Left colon (tissue), 2 donors: ENCODE measurements at places on chromosomes 7 and 10. TPM values are rescaled to one million over a fixed set of nuclear protein-coding genes. Genes with fewer than 3 reads are reported as not detected.

DNA sequence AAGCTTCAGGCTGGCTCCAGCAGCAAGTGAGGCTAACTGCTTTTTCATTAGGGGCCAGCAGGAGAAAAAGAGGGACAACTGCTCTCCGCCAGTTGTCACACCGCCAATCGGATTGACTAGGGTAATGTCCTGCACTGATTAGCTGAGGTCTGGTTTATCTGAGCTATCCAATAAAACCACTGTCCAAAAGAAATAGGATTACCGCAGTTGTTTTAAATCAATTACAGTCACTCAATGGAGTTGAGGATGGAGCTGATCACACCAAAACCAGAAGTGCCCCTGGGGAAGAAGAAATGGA, 351.4 kb upstream of the NPVF start:
- DNase-seq = no peak

DNA sequence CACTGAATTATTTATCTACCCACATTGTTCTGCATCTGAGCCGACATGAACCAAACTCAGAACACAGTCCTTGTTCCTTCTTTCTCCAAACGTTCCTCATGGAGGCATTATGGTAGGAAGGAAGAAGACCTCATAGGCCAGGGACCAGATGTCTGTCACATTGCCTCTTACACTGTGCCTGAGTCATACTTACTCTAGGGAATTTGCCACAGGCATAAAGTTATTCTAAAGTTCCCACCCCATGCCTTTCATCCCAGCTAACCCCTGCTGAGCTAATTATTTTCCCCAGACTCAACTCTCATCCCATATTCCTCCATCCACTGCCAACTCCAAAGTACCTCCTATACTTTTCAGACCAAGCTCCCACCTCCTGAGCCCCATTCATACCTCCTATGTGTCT, 21.2 kb downstream of the MAT1A start:
- DNase-seq = no peak

DNA sequence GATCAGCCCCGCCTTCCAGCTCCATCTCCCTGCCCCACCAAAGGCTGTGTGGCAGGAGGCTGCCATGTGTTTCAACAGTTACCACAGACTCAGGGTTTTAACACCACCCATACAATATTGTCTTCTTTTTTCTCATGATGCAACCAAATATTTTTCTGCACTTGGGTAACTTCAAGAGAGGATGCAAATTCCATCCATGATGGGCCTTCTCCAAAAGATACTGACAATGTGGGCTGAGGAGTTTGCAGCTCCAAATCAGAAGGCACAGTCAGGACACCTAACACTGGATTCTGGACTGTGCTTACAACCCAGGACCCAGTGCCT, 347.9 kb downstream of the GRID1 start:
- DNase-seq = no peak

GRCh38 chr7:137909042-137909441, 62.3 kb upstream of the DGKI start:
- no peak for DNase-seq

- DNase-seq = peak; percentile 17
Measured at GRCh38 chr7:155203059-155203881, 94.4 kb upstream of the INSIG1 start.

DNA sequence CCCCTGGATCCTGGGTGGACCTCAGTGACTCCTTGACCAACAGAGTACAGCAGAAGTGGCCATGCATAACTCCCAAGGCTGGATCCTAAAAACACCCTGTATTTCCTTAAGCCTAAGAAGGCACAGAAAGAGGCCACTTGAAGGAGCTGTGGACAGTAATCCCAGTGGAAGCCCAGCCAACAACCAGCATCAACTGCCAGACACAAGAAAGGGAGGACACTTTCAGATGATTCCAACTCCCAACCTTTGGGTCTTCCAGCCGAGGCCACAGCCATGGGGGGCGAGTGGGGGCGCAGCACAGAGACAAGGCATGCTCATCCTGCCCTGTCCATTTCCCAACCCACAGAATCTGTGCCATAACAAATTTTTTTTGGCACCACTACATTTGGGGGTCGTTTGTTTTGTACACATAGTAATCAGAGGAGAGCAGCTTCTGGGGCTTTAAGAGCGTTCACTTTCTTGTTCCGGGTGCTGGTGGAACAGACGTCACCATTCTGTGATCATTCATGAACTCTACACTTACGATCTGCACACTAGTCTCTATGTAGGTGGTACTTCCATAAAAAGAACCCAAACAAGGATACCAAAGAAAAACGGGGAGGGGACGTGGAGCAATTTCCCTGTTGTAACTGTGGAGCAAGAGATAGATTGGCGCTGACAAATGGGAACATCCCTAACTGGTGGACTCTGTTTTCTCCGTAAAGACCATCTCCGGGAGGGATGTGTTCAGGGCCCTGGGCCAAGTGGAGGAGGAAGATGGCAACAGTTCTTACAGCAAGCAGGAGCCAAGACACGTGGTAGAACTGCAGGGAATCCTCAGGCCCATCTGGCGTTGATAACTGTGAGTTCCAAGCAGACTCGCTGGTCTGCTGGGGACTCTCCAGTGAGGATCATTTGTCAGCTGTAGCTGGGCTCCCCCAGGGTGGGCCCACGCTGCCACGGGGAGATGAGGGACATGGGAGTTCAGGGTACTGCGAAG, 6.0 kb upstream of the SLC29A3 start:
- peak; percentile 70 for DNase-seq

- DNase-seq = no peak
Measured at GRCh38 chr10:57008189-57008588, 647.1 kb upstream of the ZWINT start.

DNA sequence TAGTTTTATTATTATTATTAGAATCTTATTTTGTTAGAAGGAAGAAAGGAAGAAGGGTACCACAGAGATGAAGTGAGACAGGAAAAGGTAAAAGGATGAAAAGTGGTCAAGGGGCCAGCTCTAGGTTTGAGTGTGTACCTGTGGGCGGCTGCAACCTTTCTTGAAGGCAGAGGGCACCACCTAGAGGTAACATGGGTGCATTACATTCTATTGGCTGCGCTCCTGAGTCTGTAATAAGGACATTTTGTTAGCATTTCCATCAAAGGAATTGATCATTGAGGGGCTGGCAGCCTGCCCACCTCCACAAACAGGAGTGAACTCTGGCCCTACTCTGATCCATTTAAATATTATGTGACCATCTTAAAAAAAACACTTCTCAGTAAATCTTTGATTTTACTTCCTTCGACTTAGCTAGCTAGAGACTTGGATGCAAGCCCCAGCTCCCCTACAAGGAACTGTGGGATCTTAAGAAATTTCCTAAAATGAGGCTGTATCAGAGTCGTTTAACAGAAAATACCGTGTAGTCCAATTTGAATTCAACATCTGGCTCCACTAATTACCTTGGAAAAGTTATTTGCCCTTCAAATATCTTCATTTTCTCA, 610.4 kb downstream of the IPMK start:
- no peak for DNase-seq

- DNase-seq = no peak
Measured at GRCh38 chr10:74056050-74056818, 58.3 kb downstream of the VCL start.

GRCh38 chr10:130717083-130717482, 580.9 kb downstream of the GLRX3 start:
- no peak for DNase-seq

DNA sequence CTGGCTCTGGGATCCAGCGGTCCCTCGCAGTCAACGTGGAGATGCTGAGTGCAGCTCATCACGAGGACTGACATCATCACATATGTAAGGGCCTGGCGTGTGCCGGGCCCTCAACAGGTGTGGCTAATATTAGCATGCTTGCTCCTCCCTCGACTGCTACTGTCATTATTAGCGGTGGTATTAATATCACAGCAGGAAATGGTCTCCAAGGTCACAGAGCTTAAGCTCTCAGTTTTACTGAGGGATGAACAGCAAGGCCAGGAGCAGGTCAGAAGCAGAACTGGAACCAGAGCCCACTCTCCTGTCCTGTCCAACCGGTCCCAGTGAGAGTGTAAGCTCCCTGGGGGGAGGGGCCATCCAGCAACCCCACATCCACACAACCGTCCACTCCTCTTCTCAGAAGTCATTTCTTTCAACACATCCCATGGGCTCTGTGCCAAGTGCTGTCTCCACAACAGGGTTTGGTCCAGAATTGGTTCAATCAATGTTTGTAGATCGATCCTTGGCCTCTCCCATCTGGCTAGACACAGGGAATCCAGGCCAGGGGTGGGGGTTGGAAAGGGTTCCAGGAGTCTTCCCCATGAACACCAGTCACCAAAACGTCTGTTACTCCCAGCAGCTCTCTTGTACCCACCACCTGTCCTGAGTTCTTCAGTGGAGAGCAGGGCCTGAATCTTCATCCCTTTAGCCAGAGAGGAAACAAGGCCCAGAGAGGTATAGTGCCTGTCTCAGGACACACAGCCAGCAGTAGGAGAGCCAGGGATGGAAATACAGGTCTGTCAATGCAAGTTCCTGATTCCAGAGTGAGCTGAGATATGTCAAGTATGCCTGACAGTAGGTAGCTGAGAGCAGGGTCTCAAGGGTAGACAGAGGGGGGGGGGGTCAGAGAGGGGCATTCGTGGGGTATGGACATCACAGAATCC, 45.3 kb upstream of the ZMIZ1 start:
- no peak for DNase-seq

DNA sequence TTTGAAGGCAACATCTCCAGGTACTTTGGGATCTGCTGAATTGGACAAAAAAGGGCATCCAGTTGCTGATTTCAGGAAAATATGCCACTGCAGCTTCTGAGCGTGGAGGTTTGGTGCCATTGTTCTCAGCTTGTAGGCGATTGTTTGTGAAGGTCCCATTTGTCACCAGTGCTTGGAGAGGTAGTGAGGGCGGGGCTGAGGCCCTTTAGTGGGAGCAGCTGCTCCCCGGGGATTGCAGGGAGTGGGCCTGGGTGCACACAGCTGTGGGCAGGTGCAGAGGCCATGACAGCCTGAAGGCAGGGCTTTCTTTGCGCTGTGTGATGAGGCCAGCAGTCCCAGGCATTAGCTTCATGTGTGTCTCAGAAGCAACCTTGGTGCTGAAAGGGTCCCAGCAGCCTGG, 3.9 kb downstream of the FAM20C start:
- no peak for DNase-seq

DNA sequence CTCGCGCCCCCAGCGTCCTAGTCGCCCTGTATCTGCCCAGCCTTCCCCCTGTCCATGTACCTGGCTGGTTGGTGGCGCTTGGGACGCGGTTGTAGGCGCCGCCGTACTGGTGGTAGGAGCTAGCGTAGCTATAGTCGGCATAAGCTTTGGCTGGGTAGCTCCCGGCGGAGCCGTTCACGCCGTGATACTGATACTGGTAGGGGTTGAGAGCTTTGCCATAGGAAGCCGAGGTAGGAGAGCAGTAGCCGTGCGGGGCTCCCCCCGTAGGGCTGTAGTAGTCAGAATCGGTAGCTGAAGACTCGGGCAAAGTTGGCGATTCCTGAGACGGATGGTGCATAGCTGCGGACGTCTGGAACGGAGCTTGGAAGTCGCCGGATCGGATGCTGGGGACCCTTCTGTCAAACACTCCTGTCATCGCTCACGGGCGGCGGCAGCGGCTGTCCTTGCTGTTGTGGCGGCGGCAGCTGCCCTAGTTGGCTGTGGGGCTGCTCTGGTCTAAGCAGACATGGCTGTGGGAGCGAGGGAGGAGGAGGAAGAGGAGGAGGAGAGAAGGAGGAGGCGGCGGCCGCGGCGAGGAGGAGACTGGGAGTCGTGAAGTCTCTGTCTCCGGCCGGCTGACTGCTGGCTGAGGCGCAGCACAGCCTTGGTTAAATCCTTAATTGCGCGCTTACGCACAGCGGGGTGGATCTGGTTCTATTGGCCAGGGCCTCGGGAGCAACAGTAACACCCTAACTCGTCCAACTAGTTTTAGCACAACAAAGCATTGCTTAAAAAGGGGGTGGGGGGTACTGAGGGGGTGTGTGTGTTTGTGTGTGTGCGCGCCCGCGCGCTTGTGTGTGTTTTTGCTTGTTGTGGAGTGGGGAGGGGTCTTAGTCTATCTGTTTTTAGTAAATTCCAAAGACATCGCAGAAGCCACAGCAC, at the start of gene DLX5:
Gene DLX5, minus strand, starts transcription at position 623 of the 921 bp plus-strand sequence. Its CDS starts 208 bp downstream, at position 415.
- no peak for DNase-seq

GRCh38 chr7:157633465-157634185, 296.8 kb downstream of the DNAJB6 start:
- DNase-seq = no peak

GRCh38 chr10:27661514-27662286, 83.9 kb downstream of the MKX start:
- DNase-seq = no peak

- no peak for DNase-seq
Measured at GRCh38 chr7:27198871-27199801, 755 bp downstream of the HOXA13 start.

GRCh38 chr10:14009371-14010100, 321.2 kb downstream of the FRMD4A start:
- no peak for DNase-seq

DNA sequence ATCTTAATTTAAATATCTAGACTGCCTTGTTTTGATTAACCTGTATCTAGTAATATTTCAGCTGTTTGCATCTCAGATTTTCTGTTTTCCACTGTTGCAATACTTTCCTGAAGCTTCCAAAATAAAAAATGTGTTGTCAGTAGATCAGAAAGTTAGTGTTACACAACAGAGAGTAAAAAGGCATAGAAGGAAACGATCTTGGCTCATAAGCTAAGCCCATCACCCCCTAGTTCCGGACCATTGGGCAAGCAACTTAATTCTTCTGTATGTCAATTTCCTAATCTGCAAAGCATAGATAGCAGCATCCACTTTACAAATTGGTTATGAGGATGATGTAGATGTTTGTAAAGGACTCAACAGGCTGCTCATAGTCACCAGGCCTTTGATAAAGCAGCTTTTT, 4.4 kb downstream of the PON3 start:
- no peak for DNase-seq

The GPR26 gene
- total RNA-seq = not detected

The GRID2IP gene
- 0.75 TPM for total RNA-seq

The IFIT1 gene
- total RNA-seq = 6.1 TPM

The EBLN1 gene
- total RNA-seq = not detected

The AMZ1 gene
- 0.28 TPM for total RNA-seq

The NKX6-2 gene
- not detected for total RNA-seq

The EPDR1 gene
- 10.5 TPM for total RNA-seq

The GJD4 gene
- total RNA-seq = not detected

The SPDYE6 gene
- not detected for total RNA-seq

The NAT16 gene
- total RNA-seq = not detected
